ENCODE measurements at places on chromosomes 6 and 20. TPM values are rescaled to one million over a fixed set of nuclear protein-coding genes. Genes with fewer than 3 reads are reported as not detected.

- peaks cover 30% of the 10 kb centered on the region for H3K27me3 ChIP-seq
- no peaks in the 10 kb centered on the region for H3K4me1 ChIP-seq
- H3K36me3 ChIP-seq = no peaks in the 10 kb centered on the region
- H3K27ac ChIP-seq = no peak overlapping the region
- no peak overlapping the region for H3K4me3 ChIP-seq
- peak; percentile 27 for DNase-seq
These were observed 102.6 kb downstream of the LAMP5 start for GRCh38 chr20:9616833-9617461.

Gene HLA-DMB
- total RNA-seq = 10.1 TPM

GRCh38 chr6:9983168-9983567, 431.7 kb downstream of the TFAP2A start:
- H3K27me3 ChIP-seq = no peaks in the 10 kb centered on the region
- H3K4me1 ChIP-seq = no peaks in the 10 kb centered on the region
- no peak for DNase-seq
- H3K4me3 ChIP-seq = no peak overlapping the region
- H3K27ac ChIP-seq = no peak overlapping the region
- no peaks in the 10 kb centered on the region for H3K36me3 ChIP-seq

DNA sequence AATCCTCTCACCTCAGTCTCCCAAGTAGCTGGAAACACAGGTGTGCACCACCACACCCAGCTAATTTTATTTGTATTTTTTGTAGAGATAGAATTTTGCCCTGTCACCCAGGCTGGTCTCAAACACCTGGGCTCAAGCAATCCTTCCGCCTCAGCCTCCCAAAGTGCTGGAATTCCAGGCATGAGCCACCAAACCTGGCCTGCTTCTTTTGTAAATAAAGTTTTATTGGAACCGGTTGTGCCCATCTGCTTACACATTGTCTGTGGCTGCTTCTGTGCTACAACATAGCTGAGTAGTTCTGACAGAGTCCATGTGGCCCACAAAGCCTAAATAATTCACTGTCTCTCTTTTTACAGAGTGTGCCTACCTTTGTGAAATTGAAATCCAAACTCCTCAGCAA, 109.7 kb upstream of the NRSN1 start:
- no peak overlapping the region for H3K27ac ChIP-seq
- no peak overlapping the region for H3K4me3 ChIP-seq
- no peaks in the 10 kb centered on the region for H3K27me3 ChIP-seq
- no peaks in the 10 kb centered on the region for H3K36me3 ChIP-seq
- no peaks in the 10 kb centered on the region for H3K4me1 ChIP-seq
- no peak for DNase-seq

- H3K27ac ChIP-seq = no peak overlapping the region
- peaks cover 6% of the 10 kb centered on the region for H3K4me1 ChIP-seq
- DNase-seq = no peak
- no peaks in the 10 kb centered on the region for H3K27me3 ChIP-seq
- H3K36me3 ChIP-seq = peaks cover 62% of the 10 kb centered on the region
- H3K4me3 ChIP-seq = no peak overlapping the region
These were observed 45.1 kb downstream of the SCAND1 start for GRCh38 chr20:35909176-35909575.

Gene SSTR4
- not detected for total RNA-seq

Gene RAET1L
- not detected for total RNA-seq

DNA sequence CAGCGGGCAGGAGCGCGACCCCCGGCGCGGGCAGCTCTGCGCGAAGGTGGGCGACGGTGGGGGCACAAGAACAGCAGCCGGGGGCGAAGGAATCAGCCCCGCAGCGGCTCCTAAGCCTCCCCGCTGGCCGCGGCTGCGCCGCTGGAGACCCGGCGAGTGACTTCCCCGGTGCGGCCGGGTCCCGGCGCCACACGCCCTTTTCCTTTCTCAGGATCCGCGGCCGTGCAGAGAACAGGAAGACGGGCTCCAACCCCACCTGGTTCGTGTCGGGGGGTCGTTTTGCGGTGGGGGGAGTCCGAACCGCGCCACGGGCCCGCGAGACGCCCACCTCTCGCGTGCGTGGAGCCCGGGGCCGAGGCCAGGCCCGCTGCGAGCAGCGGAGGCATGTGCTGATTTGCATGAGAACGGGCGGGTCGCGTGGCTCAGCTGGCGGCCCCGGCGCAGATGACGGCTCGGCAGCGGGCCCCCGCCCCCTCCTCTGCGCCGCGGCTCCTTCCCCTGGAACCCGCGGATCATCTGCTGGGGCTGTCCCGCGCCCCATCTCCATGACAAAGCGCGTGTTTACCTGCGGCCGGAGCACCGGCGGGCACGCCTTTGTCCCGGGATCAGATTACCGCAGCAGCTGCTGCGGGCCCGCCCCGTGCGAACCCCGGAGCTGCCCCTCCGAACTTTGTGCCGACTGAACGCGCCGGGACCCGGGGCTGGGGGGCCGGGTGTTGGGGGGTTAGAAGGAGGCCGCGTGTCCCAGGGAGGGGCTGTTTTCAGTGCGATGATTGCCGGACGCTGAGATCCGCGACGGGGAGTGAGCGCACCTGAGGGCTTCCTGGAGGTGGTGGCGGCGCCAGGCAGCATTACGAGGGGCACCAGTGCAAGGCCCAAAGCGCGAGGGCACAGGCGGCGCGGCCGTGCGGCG, 4.9 kb upstream of the DLL1 start:
- no peak for DNase-seq
- H3K4me1 ChIP-seq = peaks cover 24% of the 10 kb centered on the region

Gene BACH2
- 1.8 TPM for total RNA-seq

DNA sequence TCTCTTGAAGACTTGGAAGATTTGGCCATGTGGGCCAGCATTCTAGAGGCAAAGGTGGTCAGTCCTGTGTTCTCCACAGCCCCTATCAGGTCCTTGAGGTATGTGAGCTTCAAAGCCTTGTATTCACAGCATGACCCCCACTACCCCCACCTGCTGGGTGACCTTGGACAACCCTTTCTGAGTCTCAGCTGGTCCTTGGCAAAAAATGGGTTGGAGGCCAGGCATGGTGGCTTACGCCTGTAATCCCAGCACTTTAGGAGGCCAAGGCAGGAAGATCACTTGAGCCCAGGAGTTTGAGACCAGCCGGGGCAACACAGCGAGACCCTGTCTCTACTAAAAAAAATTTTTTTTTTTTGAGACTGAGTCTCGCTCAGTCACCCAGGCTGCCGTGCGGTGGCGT, 42.6 kb downstream of the UBE2V1 start:
- no peak overlapping the region for H3K27ac ChIP-seq
- no peaks in the 10 kb centered on the region for H3K36me3 ChIP-seq
- no peaks in the 10 kb centered on the region for H3K27me3 ChIP-seq
- no peak for DNase-seq
- peaks cover under 1% of the 10 kb centered on the region for H3K4me1 ChIP-seq

DNA sequence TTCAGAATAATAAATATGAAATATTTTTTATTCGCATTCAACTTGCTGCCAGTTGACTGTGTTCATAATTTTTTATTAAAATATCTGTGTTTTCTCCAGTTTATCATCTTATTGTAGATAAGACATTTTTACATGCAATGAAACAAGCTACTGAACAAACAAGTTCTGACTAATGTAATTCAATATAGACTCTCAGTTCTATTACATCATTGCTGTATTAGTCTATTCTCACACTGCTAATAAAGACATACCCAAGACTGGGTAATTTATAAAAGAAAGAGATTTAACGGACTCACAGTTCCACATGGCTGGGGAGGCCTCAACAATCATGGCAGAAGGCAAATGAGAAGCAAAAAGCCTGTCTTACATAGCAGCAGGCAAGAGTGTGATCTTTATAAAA, 1357.7 kb upstream of the CITED2 start:
- H3K4me3 ChIP-seq = no peak overlapping the region
- no peak for DNase-seq
- H3K27me3 ChIP-seq = no peaks in the 10 kb centered on the region
- no peak overlapping the region for H3K27ac ChIP-seq
- no peaks in the 10 kb centered on the region for H3K4me1 ChIP-seq
- no peaks in the 10 kb centered on the region for H3K36me3 ChIP-seq

DNA sequence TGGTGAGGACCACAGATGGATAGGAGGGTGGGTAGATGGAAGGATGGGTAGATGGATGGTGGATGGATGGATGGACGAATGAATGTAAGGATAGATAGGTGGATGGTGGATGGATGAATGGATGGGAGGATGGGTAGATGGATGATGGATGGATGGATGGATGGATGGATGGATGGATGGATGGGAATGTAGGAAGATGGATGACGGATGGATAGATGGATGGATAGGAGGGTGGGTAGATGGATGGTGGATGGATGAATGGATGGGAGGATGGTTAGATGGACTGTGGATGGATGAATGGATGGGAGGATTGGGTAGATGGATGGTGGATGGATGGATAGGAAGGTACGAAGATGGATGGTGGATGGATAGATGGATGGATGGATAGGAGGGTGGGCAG, 51.1 kb downstream of the BPIFB1 start:
- no peaks in the 10 kb centered on the region for H3K4me1 ChIP-seq
- no peak overlapping the region for H3K4me3 ChIP-seq
- peaks cover 24% of the 10 kb centered on the region for H3K27me3 ChIP-seq
- H3K36me3 ChIP-seq = no peaks in the 10 kb centered on the region

- DNase-seq = no peak
- H3K27ac ChIP-seq = no peak overlapping the region
- H3K27me3 ChIP-seq = no peaks in the 10 kb centered on the region
- no peak overlapping the region for H3K4me3 ChIP-seq
- H3K36me3 ChIP-seq = no peaks in the 10 kb centered on the region
These were observed 253.0 kb downstream of the ARID1B start for GRCh38 chr6:157029980-157030690.

- no peak overlapping the region for H3K4me3 ChIP-seq
- no peak overlapping the region for H3K27ac ChIP-seq
- peaks cover 28% of the 10 kb centered on the region for H3K4me1 ChIP-seq
- DNase-seq = no peak
These were observed 67.2 kb upstream of the SNX9 start for GRCh38 chr6:157755746-157756411.

Gene MEP1A
- total RNA-seq = not detected

Gene NFATC2
- 2.9 TPM for total RNA-seq

- DNase-seq = no peak
- H3K4me1 ChIP-seq = peaks cover 44% of the 10 kb centered on the region
- H3K27me3 ChIP-seq = no peaks in the 10 kb centered on the region
- no peak overlapping the region for H3K4me3 ChIP-seq
- H3K36me3 ChIP-seq = no peaks in the 10 kb centered on the region
These were observed 86.9 kb downstream of the PLCG1 start for GRCh38 chr20:41224281-41224680.

GRCh38 chr6:54503144-54503543, 194.9 kb downstream of the TINAG start:
- H3K4me1 ChIP-seq = no peaks in the 10 kb centered on the region
- no peak for DNase-seq
- H3K36me3 ChIP-seq = no peaks in the 10 kb centered on the region
- no peaks in the 10 kb centered on the region for H3K27me3 ChIP-seq
